ENCODE measurements at places on chromosomes 4 and X.
A peak's percentile ranks its signal among the peaks of the same experiment; 100 is the strongest.

DNA sequence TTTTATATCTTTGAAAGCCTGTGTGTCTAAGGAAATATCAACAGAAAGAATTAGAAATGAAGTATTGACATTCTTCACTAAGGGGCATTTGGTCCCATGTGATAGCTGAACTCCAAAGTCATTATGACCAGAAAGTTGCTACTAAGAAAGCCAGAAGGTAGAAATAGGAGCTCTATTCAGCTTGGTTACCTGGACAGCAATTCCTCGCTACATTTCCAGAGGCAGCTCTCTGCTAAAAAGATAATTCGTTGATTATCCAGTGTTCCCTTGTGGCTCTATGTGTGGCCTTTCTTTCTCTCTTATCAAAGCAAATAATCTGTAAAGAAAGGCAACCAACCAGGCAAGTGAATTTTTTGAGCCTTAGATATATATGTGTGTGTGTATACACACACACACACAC is 341.3 kb downstream of the ADGRL3 start:
- DNase-seq: no peak

- no peak for DNase-seq
These were observed 111.5 kb downstream of the DTHD1 start for GRCh38 chr4:36392916-36393315.

DNA sequence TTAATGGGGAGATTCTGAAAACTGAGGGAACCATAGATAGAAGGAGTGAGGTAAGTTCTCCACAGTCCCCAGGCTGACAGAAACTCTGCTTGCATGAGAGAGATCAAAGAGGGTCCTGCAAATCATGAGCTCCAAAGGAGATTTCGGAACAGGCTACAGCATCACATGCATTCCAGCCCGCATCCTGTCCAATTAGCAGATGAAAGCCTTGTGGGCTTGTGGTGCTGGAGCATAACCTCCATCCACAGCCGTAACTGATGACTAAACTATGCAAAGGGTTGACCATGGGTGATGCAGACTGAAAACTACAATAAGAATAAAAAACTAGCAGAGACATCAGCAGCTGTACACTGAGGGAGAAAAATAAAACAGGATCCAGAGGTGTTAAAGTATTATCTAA is 654.5 kb downstream of the TLL1 start:
- DNase-seq: no peak

DNA sequence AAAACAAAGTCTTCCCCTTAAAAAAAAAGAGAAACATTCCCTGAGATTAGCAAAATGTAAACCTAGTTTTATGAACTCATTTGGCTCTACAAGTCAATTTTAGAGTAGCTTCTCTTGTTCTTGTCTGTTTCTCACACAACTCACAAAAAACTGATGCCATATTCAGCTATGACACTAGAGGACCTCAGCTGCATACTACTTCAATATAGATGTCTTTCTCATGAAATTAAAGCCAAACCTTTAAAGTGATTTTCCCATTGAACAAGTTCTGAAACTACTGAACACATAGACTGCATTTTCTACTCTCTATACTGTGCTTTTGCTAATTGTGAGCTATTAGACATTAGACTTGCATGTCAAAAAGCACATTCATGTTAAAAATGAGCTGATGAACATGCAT is 49.8 kb downstream of the TBCK start:
- peak; percentile 57 for DNase-seq

DNA sequence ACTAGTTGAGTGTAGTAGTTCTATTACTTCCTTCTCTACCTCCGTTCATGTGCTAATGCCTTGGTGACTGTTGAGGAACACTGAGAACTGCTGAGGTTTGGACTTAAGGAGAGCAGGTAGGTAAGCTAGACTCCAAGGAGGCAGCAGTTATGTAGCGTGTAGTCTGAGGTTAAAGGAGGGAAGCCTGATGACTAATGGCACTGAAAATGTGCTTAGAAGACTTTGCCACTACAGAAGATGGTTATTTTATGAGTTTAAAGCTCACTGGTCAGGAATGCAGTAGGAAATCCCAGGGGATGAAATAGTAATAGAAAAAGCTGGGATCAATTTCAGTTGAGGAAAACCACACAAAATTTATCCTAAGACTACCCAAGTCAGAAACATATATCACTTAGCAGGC is 1077.3 kb downstream of the RAPGEF2 start:
- no peak for DNase-seq

GRCh38 chr4:77600521-77601451 is 4.8 kb upstream of the CXCL13 start:
- no peak for DNase-seq

- peak; percentile 34 for DNase-seq
These were observed 325.7 kb downstream of the PCDH7 start for GRCh38 chr4:31045724-31046318.

GRCh38 chr4:11368701-11369115 is 60.0 kb downstream of the HS3ST1 start:
- DNase-seq: no peak

DNA sequence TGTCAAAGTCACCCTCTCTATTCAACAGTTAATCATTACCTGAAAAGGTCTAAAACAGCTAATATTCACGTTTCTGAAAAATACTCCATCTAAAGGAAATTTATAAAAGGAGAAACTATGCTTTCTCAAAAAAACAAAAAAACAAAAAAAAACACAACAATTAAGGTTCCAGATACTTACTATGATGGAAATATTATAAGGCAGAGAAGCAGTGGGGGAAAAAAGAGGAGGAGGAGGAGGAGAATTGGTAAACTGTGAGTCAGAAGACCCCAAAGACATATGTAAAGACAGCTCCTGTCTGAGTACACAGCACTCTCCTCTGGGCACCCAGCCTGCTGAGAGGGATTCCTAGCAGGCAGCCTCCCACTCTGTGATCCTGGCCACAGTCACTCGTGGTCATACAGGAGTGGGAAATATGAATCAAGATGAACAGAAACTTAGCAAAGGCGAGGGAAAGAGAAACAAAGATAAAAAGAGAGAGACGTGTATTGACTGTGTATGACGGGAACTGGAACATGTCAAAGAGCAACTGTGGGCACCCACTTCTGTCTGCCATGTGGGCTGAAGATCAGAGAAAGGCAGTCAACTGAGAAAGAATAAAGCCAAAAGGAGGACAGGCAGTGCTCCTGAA is 12.5 kb downstream of the KLHL15 start:
- no peak for DNase-seq

GRCh38 chrX:80430826-80431504 is 10.7 kb downstream of the TENT5D start:
- DNase-seq: peak; percentile 2

- no peak for DNase-seq
These were observed 37.3 kb upstream of the ARAF start for GRCh38 chrX:47523713-47524166.

DNA sequence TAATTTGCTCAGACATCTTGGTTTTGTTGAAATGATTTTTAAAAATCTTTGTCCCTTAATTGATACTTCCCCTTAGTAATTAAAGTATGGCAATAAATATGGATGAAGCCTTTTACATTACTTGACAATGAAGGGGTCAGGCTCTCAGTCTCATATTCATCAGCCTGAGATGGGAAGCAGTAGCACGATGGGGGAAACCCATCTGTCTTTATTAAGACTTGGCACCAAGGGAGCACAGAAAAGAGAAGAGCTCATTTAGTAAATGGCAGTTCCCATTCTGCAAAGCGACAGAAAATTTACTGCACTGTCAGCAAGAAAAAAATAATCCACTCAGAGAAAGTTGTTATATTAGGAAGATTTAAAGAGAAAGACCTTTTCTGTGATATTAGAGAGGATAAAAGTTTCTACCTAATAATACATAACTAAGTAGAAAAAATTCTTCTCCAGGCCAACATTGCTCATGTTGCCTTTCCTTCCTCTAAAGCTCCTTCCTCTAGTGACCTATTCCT is 7.9 kb upstream of the SERTM2 start:
- DNase-seq: no peak

GRCh38 chr4:5683566-5683965 is 24.8 kb downstream of the EVC2 start:
- no peak for DNase-seq

GRCh38 chr4:129545599-129546278 is 449.8 kb downstream of the C4orf33 start:
- no peak for DNase-seq

DNA sequence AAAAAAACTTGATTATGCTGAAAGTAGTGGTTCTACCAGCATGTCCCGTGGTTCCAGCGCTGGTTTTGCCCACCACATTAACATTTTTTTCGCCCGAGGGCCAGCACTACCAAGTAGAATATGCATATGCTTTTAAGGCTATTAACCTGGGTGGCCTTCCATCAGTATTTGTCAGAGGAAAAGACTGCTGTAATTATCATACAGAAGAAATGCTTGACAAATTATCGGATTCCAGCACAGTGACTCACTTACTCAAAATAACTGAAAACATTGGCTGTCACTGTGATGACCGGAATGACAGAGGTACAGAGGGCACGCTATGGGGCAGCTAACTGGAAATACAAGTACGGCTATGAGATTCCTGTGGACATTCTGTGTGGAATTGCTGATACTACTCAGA is 34.6 kb downstream of the PRPS2 start:
- DNase-seq: peak; percentile 42

DNA sequence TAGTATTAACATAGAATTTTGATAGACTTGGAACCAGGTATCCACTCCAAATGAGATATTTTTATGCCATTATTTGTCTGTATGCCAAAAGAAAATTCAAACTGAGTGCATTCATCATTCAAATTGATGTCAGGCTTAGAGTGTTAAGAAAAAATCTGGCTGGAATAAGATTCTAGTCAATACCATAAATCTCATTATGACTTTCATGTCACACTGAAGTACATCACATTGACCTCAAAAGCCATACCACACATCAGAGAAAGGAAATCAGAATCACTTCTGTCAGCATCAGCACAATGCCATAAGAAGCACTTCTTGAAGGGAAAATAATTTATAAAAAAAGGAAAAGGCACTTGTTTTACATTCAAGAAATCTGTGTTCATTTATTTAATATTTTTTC is 119.0 kb upstream of the BMP3 start:
- DNase-seq: no peak

DNA sequence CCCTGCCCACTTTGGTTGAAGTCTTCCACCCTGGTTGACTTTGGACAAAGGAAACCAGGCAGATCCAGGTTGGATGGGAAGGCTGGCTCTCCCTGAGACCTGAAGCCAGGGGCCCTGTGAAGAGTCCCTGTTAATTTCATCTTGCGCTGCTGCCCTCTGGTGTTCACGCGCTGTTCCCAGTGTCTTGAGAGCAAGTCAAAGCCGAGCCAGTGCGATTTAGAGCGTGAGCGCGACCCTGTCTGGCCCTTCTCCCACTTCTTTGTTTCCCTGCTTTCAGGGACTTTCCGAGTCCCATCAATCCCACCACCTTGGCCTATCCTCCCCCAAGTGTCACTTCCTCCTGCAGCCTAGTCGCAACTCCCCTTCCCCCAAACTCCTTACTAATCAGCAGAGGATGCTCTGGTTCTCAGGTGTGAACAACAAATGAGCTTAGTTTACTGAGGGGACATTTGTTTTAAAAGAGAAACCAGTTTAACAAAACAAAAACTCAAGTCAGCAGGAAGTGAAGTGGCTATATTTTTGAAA is 25.8 kb upstream of the CHRNA9 start:
- peak; percentile 86 for DNase-seq

DNA sequence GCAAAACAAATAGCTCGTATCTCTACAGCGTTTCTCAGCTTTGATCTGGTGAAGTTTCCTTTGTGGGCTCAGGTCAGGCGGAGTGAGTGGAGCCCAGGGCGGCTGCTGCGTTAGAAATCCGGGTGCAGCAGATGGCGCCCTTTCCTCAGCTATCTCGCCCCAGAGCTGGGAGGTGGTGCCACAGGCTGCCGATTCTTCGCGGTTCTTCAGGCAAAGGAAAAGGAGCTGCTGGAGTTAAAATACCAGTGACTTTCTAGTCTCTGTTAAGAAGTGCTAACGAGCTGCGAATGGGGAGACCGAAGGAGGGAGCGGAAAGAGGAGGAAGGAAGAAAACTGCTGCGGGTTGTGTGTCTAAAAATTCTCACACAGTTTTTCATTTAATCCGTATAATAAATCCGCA is 114.6 kb downstream of the CPE start:
- peak; percentile 81 for DNase-seq

- DNase-seq: no peak
These were observed 613.6 kb downstream of the DMD start for GRCh38 chrX:32597777-32598176.

- no peak for DNase-seq
These were observed 6.2 kb downstream of the NAT8L start for GRCh38 chr4:2065106-2065930.

GRCh38 chr4:159455675-159456237 is 352.9 kb downstream of the RAPGEF2 start:
- DNase-seq: no peak

- DNase-seq: no peak
These were observed 29.4 kb downstream of the DTHD1 start for GRCh38 chr4:36310793-36311192.

GRCh38 chr4:149296503-149296902 is 519.1 kb downstream of the IQCM start:
- no peak for DNase-seq

DNA sequence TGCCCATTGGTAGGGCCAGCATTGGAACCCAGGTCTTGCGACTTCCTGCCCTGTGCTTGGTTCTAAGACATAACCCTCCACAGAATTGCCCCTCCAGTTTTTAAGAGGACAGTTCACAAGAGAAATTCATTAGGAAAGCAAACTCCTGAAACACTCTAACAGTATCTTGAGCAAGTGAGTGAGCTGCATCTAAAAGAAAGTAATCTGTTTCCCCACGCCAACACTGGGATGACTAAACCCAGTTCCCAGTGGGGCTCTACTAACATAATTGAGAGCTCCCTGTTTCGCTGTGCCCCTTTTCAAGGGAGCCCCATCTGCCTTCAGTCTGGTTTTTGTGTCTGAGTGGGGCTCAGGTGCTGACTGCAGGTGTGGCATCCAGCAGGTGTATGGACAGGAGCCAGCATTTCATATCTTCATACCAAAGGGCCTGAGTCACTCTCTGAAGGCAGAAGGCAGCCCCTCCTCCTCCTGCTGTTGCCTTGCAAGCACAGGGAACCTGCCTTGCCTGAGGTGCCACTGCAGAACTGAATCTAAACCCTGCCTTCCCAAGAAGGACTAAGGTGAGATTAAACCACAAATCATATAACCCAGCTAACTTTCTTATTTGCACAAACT is 8.0 kb downstream of the AMOT start:
- peak; percentile 71 for DNase-seq

DNA sequence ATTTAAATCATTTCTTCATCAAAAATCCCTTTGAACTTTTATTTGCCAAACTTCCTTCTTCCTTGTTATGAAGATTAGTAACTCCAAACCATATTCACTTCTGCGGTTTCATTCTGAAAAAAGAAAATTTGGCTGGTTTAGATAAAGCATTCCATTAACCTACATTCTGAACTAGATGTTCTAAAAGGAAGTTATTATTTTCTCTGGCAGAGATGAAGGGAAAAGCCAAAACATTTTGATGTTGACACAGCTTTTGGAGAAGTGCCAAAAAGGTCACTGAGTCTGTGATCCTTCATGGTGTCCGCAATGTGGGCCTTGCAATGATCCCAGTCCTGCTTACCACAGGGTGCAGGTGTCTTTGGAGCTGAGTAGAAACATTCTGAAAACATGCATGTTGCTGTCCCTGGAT is 36.0 kb downstream of the CXCL8 start:
- no peak for DNase-seq

Data from Caco-2 (cell line).